Keratinocyte (primary cell): ENCODE measurements at places on chromosomes 4 and X.
A peak's percentile ranks its signal among the peaks of the same experiment; 100 is the strongest.

DNA sequence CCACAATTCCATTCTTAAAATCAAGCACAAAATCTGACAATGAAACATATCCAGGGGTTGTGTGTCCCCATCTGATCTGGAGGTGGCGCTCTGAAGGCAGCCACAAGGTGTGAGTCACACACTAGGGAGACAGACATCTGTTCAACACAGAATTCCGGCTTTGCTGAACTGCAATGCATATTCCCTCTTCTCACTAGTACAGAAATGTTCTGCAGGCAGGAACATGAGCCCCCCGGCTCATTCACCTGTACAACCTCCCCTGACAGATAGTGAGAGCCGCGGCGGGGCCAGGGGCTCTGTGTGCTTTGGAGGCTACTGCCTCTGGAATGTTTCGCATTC is 41.9 kb downstream of the WDR1 start:
- H3K27me3 ChIP-seq, result no peaks in the 10 kb centered on the region
- DNase-seq, result no peak
- H3K36me3 ChIP-seq, result peaks cover 64% of the 10 kb centered on the region
- H3K27ac ChIP-seq, result no peak overlapping the region
- no peaks in the 10 kb centered on the region for H3K4me1 ChIP-seq

DNA sequence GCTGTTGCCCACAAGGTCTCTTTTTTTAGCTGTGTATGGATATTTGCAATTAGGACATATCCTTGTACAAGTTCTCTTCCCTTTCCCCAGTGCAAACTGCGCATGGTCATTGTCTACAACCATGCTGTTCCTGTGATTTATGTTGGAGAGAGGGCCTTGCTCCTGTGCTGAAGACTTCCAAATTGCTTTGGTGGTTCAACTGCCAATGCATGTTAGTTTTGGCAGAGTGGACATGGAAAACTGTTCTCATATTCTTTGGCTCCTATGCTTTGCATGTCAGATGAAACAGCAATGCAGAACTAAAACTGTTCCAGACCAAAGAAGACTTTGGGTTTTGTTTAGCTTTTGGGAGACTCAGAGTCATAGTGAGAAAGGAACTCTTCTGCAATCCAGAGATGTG is 148.8 kb upstream of the EDNRA start:
- no peak overlapping the region for H3K4me3 ChIP-seq
- no peak overlapping the region for H3K27ac ChIP-seq
- peaks cover 6% of the 10 kb centered on the region for H3K4me1 ChIP-seq
- H3K36me3 ChIP-seq, result no peaks in the 10 kb centered on the region
- DNase-seq, result no peak
- H3K27me3 ChIP-seq, result no peaks in the 10 kb centered on the region

DNA sequence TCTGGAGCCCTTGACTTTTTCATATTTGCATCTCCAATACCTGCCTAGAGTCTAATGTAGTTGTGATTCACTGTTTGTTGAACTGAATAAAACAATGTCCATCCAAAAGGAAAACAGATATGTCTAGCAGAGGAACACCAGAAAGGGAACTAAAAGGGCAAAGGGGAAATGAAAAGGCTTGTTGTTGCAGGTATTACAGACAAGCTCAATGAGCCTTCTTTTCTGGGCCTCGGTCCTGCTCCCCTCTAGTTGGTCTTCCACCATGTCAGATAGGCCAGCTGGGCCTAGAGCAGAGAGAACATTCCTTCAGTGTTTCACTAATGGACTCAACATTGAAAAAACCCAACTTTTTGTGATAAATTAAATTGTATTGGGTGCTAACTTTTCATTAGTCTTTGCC is 55.4 kb downstream of the ZFX start:
- no peak overlapping the region for H3K4me3 ChIP-seq
- H3K27me3 ChIP-seq, result no peaks in the 10 kb centered on the region
- peaks cover 13% of the 10 kb centered on the region for H3K36me3 ChIP-seq
- H3K27ac ChIP-seq, result no peak overlapping the region
- peaks cover 13% of the 10 kb centered on the region for H3K4me1 ChIP-seq
- DNase-seq, result no peak

DNA sequence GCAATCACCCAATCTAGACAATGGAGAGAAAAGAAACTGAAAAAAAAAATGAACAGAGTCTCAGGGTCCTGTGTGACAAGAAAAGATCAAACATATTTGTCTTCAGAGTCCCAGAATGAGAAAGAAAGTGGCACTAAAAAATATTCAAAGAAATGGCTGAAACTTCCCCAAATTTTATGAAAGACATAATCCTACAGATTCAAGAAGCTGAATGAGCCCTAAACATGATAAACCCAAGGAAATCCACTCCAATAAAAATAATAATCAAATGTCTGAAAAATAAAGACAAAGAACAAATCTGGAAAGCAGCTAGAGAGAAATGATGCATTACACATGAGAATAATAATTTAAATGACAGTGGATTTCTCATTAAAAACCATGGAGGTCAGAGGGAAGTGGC is 130.3 kb upstream of the CITED1 start:
- no peaks in the 10 kb centered on the region for H3K27me3 ChIP-seq
- H3K27ac ChIP-seq, result no peak overlapping the region
- H3K4me3 ChIP-seq, result no peak overlapping the region
- H3K36me3 ChIP-seq, result no peaks in the 10 kb centered on the region
- no peak for DNase-seq
- H3K4me1 ChIP-seq, result no peaks in the 10 kb centered on the region

DNA sequence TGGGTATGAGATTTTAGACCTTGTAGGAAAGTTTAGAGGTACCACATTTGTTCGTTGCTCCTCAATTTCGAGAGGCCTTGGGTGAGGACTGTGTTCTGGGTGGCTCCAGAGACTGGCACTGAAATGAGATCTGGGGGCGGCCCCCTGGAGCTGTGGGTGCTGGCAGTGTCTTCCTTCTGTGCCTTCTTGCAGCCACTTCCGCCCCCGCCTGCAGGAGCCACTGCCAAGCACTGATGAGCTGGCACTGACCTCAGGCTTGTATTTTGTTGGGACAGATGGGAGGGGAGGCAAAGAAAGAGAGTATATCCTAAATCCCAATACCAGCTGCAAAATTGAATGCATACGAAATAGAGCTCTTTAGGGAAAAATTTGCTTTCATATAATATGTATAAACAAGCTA is 64.5 kb upstream of the CLDN34 start:
- no peaks in the 10 kb centered on the region for H3K27me3 ChIP-seq
- H3K27ac ChIP-seq, result no peak overlapping the region
- no peak overlapping the region for H3K4me3 ChIP-seq
- H3K4me1 ChIP-seq, result peaks cover 21% of the 10 kb centered on the region
- no peak for DNase-seq
- H3K36me3 ChIP-seq, result no peaks in the 10 kb centered on the region

GRCh38 chr4:184693056-184693455 is 40.8 kb downstream of the CENPU start:
- H3K36me3 ChIP-seq, result peaks cover 5% of the 10 kb centered on the region
- no peaks in the 10 kb centered on the region for H3K27me3 ChIP-seq
- no peak for DNase-seq
- no peak overlapping the region for H3K4me3 ChIP-seq
- H3K27ac ChIP-seq, result no peak overlapping the region
- peaks cover 36% of the 10 kb centered on the region for H3K4me1 ChIP-seq

- no peak overlapping the region for H3K4me3 ChIP-seq
- no peaks in the 10 kb centered on the region for H3K27me3 ChIP-seq
- peaks cover 4% of the 10 kb centered on the region for H3K36me3 ChIP-seq
- DNase-seq, result no peak
- no peaks in the 10 kb centered on the region for H3K4me1 ChIP-seq
Measured at GRCh38 chr4:6886886-6887285, 22.7 kb upstream of the TBC1D14 start.

GRCh38 chr4:78592088-78592783 is 40.7 kb downstream of the ANXA3 start:
- H3K4me1 ChIP-seq, result peaks cover 10% of the 10 kb centered on the region
- peak overlapping the region; percentile 73 for H3K27ac ChIP-seq
- no peak for DNase-seq

DNA sequence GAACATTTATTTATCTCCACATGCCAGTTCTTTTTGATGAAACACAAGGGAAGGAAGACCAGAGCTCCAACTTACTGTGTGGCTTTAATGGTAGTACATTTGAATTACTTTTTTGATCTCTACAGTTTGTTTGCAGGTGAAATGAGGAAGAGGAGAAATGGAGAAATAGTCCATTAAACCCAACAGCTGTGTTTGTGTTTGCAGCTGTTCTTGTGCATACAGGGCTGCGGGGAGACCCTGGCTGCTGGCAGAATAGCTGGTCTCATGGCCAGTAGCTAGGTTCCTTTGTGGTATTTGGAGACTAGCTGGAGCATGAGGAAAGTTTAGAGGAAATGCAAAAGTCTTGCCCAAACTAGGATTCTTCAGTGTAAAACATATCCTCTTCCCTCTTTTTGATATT is 374.8 kb downstream of the GPAT3 start:
- no peaks in the 10 kb centered on the region for H3K4me1 ChIP-seq
- H3K27me3 ChIP-seq, result peaks cover 5% of the 10 kb centered on the region
- H3K27ac ChIP-seq, result no peak overlapping the region

GRCh38 chr4:28313729-28314713 is 1453.4 kb downstream of the STIM2 start:
- no peaks in the 10 kb centered on the region for H3K4me1 ChIP-seq
- H3K36me3 ChIP-seq, result no peaks in the 10 kb centered on the region
- no peaks in the 10 kb centered on the region for H3K27me3 ChIP-seq
- H3K4me3 ChIP-seq, result no peak overlapping the region

DNA sequence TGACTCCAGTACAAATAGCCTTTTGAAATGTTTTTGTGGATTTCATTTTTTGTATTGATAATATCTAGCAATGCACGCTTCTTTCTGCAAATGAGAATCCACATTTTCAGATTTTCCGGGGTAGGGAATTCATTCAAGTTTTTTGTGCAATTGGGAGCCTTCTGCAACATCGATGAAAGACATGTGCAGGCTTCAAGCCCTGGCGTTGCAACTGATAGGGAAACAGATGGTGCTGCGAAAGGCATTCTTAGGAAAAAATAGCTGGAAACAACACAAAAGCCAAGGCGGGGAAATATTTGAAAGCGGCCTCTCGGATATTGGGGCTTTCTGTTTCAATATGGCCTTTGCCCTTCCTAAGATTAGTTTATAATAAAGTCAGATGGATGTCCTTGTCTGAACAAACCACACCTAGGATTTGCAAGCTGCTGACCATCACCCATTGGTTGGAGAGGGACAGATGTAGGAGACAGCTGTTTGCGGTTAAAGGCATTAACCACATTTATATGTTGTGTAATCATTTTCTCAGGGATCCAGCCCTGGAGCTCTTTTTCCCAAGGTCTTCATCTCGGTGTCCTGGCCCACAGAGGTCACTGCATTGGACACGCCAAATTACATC is 136.5 kb downstream of the PRKX start:
- H3K27ac ChIP-seq, result no peak overlapping the region
- H3K27me3 ChIP-seq, result no peaks in the 10 kb centered on the region
- no peak overlapping the region for H3K4me3 ChIP-seq
- H3K4me1 ChIP-seq, result no peaks in the 10 kb centered on the region
- no peaks in the 10 kb centered on the region for H3K36me3 ChIP-seq

GRCh38 chrX:39601231-39602177 is 496.3 kb downstream of the BCOR start:
- H3K27ac ChIP-seq, result no peak overlapping the region
- no peak overlapping the region for H3K4me3 ChIP-seq
- H3K36me3 ChIP-seq, result no peaks in the 10 kb centered on the region
- peaks cover 3% of the 10 kb centered on the region for H3K27me3 ChIP-seq

DNA sequence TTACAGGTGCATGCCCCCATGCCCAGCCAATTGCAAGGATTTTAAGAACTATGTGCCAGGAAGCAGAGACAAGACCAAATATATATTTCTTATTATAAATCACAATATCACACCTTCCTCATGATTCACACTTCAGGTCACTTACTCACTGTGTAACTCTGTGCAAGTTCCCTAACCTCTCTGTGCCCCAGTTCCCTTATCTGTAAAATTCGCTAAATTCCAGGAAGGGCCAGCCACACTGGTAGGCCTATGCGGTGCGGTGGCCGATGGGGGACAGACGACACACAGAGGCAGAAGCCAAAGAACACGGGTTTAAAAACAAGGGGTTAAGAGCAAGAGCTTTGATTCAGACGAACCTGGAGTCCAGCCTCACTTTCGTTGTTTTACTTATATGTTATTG is 2.8 kb downstream of the TRIM2 start:
- DNase-seq, result no peak
- no peak overlapping the region for H3K4me3 ChIP-seq
- H3K27me3 ChIP-seq, result no peaks in the 10 kb centered on the region
- no peaks in the 10 kb centered on the region for H3K36me3 ChIP-seq
- H3K27ac ChIP-seq, result no peak overlapping the region

- no peaks in the 10 kb centered on the region for H3K4me1 ChIP-seq
- no peak overlapping the region for H3K4me3 ChIP-seq
- no peak overlapping the region for H3K27ac ChIP-seq
- no peak for DNase-seq
- H3K36me3 ChIP-seq, result no peaks in the 10 kb centered on the region
Measured at GRCh38 chrX:64427281-64427680, 32.0 kb upstream of the MTMR8 start.

DNA sequence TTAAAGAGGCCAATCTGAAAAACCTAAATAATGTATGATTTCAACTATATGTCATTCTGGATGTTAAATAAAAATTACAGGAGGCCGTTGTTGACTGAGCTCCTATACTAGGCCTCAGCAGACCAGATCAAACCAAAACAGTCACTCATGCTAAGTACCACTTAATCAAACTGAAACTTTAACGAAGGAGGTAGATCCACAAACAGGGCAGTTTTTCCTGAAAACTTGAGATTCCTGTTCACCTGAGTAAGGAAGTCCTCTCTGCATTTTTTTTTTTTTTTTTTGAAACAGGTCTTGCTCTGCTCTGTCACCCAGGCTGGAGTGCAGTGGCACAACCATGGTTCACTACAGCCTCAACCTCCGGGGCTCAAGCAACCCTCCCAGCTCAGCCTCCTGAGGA is 27.7 kb downstream of the MANBA start:
- H3K4me3 ChIP-seq, result no peak overlapping the region
- no peaks in the 10 kb centered on the region for H3K4me1 ChIP-seq
- H3K27me3 ChIP-seq, result no peaks in the 10 kb centered on the region
- no peak overlapping the region for H3K27ac ChIP-seq

DNA sequence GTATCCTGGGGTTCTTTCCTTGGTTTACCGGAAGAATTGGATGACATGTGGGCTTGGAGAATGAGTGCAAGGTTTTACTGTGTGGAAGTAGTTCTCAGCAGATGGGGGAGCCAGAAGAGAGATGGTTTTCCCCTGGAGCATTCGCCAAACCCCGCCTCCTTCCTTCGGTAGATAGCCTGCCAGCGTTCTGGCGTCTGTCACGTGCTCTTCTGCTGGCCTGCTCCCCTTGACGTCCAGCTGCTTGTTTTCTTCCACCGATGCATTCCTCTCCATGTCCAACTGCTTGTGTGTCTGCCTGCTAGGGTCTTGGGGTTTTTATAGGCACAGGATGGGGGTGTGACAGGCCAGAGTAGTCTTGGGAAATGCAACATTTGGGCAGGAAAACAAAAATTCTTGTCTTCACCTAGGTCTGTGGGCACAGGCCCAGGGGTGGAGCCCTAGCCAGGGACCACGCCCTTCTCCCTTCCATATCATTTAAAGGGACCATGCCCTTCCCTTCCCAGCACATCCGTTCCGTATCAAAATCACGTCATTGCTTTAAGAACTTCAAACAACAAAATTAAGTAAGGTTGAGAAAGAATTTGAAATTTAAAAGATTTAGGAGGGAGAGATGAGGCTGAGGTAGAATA is 538.7 kb upstream of the SMIM31 start:
- H3K27me3 ChIP-seq, result no peaks in the 10 kb centered on the region
- no peak overlapping the region for H3K4me3 ChIP-seq
- DNase-seq, result no peak
- peaks cover 6% of the 10 kb centered on the region for H3K4me1 ChIP-seq
- no peaks in the 10 kb centered on the region for H3K36me3 ChIP-seq
- no peak overlapping the region for H3K27ac ChIP-seq
